ENCODE measurements at places on chromosomes 16 and 17.
A peak's percentile ranks its signal among the peaks of the same experiment; 100 is the strongest.

GRCh38 chr16:84509032-84509950 is 4.8 kb upstream of the MEAK7 start:
- DNase-seq: no peak

DNA sequence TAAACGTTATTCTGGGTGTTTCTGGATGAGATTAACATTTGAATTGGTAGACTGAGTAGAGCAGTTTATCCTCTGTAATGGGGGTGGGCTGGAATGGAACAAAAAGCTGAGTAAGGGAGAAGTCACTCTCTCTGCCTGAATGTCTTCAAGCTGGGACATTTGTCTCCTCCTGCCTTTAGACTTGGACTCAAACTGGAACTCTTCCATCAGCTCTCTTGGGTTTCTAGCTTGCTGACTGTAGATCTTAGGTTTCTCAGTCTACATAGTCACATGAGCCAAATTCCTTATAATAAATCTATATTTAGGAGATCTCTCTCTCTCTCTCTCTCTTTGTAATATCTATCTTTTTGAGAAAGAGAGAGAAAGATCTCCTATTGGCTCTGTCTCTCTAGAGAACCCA is 553.3 kb upstream of the CDH11 start:
- no peak for DNase-seq

DNA sequence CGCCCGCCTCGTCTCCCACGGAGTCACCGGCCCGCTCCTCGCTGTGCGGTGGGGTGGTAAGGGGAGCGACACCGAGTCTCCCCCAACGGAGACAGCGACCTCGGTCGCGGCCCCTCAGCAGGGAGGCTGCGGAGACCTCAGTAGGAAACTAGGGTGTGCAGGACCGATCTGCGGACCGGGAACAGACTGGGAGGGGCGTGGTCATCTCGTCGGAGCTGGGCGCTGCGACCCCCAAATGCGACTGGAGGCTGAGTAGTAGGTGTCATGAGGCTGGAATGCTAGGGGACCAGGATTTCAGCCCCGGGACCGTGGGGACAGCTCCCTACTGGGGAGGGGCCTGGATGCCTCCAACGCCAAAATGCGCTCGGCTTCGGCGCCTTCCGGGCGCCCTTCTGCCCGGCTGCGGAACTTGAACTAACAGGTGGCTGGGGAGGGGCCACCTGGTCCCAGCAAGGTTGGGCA is 1.3 kb downstream of the CACNG4 start:
- DNase-seq: peak; percentile 21

DNA sequence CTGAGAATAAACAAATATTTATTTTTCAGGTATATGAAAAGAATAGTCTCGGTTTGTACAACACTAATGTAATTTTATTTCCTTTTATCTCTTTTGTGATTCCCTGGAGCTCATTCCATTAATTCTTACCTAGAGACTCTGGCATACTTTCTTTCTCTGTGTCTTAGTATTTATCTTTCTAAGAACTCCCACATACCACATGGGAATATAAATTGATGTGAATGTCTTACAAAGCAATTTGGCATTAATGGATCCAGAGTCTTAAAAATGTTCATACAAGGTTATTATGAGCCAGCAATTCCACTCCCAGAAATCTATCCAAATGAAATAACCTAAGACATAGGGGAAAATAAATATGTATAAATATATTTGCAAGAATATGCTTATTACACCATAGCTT is 202.7 kb downstream of the CDH11 start:
- DNase-seq: no peak

GRCh38 chr17:36553459-36553858 is 8.7 kb downstream of the GGNBP2 start:
- DNase-seq: no peak

GRCh38 chr16:18969855-18970240 is 13.9 kb upstream of the TMC7 start:
- no peak for DNase-seq

DNA sequence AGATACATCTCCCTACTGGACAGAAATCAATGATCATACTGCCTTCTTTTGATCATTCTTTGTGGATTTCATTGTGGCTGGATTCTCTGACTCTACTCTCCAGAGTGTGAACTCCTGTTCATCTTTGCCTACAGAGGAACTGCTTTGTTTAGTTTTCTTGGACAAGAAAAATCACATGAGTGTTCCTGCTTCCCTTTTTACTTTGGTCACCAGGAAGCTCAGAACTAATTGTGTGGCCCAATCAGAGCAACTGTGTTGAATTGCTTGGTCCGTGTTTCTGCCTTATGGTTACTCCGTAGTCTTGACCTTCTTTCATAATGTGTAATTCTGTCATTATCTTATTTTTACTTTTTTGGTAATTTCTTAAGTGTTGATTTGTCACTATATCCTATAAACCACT is 97.0 kb downstream of the MAF start:
- no peak for DNase-seq

DNA sequence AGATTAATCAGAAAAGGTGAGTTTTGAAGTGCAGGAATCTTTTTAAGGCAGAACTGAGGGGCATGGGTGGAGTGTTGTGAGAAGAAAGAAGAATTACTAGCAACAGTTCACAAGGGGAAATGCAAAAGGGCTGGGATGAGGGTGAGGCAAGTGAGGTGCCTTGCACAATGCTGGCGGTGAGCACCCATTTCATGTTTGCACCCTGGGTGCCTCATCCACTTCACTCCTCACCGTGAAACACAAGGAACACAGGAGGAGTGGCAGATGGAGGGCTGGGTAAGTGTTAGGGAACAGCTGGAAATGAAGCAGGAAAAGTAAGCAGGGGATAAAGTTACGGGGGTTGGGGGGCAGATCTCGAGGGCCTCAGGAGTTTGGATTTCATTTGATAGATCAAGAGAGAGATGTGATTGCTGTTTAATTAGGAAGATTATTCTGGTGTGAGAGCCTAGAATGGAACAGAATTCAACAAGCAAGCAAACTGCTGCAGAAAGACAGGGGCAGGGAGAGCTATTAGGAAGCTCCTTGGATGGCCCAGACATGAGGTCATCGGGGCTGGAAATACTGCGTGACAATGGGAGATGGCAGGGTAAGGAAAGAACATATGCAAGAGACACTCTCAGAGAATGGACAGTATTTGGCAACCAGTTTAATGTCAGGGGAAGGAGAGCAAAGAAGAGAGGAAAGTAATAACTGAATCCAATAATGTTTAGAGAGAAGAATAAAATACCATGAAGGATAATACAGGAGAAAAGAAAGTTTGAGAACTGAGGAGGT is 8.3 kb upstream of the HEATR6 start:
- no peak for DNase-seq

DNA sequence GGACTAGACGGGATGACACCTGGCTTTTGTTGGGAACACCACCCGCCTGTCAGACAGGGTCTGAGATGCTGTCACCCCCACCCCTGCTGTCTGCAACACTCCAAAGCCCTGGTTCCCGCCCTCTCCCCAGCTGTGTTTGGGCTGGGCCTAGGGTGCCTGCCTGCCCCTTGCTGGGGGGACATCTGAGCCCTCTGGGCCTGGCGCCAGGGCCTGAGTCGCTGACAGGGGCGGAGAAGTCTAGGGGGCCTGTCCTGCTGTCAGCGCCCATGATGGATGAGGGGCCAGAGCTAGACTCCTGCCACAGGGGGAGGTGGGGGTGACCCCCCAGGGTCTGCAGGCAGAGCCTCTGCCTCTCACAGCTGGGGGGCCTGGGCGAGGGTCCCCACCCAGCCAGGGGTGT is 7.6 kb upstream of the PKMYT1 start:
- no peak for DNase-seq

DNA sequence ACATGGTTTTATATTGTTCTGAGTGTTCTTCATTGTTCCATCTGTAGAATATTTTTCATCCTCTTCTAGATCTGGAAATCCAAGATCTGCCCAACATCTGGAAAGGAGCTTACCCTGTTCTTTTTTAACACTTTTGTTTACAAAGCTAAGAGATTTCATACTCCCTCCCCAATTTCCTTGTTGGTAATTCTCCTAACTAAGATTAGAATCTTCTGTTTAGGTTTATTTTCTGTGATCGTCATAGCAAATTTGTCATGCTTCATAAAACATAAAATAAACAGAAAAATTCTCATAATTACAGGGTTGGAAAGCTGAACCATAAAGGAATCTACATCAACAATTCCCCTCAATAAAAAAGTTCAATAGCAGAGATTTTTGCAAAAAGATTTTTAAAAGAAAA is 580.3 kb upstream of the CA10 start:
- DNase-seq: no peak

- peak; percentile 89 for DNase-seq
These were observed 2.4 kb upstream of the ALOXE3 start for GRCh38 chr17:8120520-8121406.

DNA sequence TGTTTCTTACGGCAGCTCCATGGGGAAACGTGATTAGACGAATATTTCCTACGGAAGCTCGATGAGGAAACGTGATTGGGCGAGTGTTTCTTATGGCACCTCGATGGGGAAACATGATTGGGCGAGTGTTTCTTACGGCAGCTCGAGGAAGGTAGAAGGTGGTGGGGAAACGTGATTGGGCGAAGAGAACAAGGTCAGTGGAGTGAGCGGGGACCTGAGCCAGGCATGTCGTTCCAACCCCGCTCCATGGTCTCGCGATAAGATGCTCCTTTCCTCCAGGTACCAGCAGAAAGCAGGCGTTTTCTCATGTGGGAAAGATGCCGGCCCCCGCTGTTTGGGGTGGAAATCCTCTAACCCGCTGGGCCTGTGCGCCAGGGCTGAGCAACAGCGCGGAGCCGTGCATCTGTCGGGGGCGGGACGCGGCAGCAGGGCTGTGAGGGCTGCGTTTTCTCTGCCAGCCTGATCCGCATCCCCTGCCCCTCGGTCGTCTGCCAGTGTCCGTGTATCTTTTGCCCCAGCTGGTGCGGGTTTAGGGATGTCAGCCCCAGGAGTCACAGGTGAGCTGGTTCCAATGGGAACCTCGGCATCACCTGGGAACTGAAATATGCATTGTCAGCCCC is 25.6 kb upstream of the DOC2B start:
- no peak for DNase-seq

DNA sequence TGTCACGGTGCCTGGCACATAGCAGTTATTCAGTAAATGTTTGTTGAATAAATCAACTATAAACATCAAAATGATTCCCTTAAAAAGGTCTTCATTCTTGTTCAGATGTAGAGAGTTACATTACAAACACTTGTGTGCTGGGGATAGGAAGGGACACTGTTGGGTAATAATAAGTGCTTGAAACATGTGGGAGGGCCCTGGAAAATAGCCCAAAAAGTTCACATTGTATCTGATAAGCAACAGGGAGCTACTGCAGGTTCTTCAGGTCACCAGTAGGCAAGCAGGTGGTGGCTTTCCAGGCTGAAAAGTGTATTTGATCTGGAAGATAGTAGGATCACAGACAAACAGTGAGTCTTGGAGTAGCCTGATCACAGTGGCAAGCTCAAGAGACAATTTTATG is 19.0 kb upstream of the ZNF652 start:
- DNase-seq: no peak

GRCh38 chr17:10757067-10757466 is 27.2 kb upstream of the TMEM220 start:
- no peak for DNase-seq

- DNase-seq: no peak
These were observed 298.6 kb upstream of the PSMD7 start for GRCh38 chr16:73997971-73998370.

DNA sequence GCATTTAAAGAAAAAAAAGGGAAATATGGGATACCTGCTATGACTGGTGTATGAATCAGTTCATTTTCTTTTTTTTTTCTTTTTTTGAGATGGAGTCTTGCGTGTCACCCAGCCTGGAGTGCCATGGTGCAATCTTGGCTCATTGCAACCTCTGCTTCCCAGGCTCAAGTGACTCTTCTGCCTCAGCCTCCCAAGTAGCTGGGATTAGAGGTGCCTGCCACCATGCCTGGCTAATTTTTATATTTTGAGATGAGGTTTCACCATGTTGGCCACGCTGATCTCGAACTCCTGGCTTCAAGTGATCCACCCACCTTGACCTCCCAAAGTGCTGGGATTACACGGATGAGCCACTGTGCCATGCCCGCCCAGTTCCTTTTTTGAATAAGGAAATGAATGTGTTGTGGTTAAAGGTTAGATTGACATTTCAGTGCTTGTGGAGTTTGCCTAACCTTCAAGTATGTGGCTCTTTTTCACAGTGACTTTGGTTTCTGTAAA is 7.7 kb downstream of the HAPSTR1 start:
- no peak for DNase-seq
